M059J (cell line): ENCODE measurements at places on chromosomes 1 and 21.

DNA sequence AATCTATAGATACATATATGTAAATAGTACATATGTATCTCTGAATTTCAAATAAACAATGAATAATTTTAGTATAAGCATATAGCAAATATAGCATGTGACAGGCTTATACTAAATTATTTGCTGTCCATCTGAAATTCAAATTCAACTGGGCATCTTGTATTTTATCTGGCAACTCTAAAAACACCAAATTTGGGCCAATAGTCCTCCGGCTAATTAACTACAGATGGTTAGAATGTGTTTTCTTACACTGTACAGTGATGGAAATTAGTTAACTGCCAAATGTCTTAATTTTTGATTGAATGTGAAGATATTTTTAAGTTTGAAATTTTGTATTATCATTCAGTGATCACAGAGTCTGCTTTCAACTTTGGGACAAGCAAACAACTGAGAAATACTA, 30.7 kb downstream of the KCNJ15 start:
- DNase-seq: no peak

- no peak for DNase-seq
Observed at GRCh38 chr1:169866577-169866976, 27.1 kb downstream of the SCYL3 start.

DNA sequence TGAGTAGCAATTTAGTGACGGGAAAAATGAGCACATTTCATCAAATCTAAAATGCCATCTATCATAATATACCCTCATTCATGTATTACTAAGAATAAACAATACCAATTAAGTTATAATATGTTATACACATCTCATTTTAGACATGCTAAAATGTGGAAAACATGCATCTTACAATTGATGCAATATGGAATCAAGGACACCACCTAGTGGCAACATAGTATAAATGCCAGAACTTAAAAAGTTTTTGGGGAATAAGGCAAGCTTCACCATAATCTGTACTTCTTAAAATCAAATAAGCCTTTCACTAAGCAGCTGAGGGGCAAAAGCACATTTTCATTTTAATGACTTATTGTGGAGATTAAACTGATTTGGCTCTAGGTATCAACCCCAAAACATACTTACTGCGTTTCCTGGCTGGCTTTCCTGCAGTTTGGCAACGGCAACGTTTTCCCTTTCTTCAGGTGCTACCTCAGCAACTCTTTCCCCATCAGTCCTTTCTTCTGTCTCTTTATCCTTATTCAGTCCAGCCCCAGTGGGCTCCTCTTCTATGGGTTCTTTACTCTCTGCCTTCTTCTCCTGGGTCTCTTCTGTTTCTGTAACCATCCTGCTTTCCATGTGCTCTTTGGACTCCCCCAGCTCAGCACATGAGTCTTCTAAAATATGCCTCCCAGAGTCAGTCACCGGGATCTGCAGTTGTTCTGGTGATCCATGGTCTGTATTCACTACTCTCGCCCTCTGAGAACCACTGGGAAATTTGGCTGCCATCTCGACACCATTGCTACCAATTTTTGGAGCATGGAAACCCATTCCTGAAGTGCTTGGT, 11.4 kb downstream of the SDE2 start:
- DNase-seq: peak; percentile 56

GRCh38 chr1:89941110-89941766, 53.7 kb upstream of the ZNF326 start:
- DNase-seq: peak; percentile 47

DNA sequence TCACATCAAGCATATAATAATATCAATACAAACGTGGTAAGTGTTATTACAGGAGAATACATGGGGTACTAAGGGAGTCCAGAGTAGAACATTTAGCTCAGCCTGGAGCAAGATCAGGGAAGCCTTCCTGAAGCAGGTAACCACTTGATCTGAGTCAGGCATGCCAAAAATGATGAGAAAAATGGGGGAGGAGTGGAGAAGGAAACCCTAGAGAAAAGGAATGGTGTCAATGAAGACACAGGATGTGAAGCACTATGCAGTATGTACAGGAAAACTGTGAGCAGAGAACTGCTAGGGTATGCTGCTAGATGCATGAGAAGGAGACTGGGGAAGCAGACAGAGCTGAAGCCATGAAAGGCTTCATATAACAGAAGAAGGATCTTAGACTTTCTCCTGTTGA, 84.7 kb downstream of the NOTCH2 start:
- DNase-seq: no peak

- no peak for DNase-seq
Observed at GRCh38 chr1:55445416-55445815, 230.3 kb upstream of the USP24 start.

DNA sequence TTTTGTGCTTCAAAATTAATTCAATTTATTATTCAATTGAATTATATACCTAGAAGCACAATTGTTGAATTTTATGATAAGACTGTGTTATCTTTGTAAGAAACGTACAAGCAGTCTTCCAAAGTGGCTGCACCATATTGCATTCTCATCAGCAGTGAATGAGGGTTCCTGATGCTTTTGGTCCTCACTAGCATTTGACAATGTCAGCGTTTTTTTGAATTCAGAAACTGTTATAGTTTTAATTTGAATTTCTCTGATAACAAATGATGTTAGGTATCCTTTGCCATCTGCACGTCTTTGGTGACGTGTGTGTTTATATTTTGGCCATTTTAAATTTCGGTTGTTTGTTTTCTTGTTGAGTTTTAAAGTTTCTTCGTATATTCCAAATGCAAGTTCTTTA, 553.0 kb upstream of the ZP4 start:
- no peak for DNase-seq

- no peak for DNase-seq
Observed at GRCh38 chr1:179840107-179840506, 37.5 kb downstream of the TOR1AIP2 start.

DNA sequence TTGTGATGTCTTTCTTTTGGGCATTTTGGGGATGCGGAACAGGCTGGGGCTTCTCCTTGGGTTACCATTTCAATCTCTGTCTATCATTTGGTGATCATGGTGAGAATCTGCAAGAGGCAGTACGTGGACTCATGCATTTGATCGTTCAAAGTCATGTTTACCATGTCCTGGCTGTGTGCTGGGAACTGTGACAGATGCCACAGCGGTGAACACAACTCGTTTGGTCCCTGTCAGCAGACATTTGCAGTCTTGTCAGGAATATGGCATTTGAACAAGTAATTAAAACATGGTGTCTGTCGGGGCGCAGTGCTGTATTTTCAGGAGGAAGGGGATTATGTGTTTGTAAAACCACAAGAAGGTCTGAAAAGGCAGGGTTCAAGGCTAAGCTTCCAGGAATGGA, 103.3 kb upstream of the IGSF21 start:
- DNase-seq: no peak

- DNase-seq: peak; percentile 33
Observed at GRCh38 chr21:36749935-36750575, 51.1 kb downstream of the SIM2 start.

- DNase-seq: no peak
Observed at GRCh38 chr1:200642481-200642880, 21.9 kb upstream of the KIF14 start.

DNA sequence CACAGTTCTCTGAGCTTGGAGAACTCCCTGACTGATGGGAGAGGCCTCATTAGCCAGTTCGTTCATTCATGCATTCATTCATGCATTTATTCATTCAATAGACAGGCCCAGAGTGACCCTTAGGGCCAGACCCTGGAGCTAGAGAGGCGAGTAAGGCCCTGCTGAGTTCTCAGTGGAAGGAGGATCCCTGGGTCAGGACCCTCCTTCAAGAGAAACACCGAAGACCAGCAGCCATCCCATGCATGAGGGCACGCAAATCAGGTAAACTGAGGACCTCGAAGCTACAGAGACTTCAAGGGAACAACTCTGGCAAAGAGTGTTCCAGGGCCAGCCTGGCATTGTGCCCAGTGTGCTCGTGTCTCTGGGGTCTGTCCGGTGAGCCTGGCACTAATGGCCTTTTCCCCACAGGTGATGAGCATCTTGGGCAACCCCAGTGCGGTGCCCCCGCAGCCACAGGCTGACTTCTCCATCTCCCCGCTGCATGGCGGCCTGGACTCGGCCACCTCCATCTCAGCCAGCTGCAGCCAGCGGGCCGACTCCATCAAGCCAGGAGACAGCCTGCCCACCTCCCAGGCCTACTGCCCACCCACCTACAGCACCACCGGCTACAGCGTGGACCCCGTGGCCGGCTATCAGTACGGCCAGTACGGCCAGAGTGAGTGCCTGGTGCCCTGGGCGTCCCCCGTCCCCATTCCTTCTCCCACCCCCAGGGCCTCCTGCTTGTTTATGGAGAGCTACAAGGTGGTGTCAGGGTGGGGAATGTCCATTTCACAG, 104.8 kb downstream of the PAX7 start:
- DNase-seq: no peak

DNA sequence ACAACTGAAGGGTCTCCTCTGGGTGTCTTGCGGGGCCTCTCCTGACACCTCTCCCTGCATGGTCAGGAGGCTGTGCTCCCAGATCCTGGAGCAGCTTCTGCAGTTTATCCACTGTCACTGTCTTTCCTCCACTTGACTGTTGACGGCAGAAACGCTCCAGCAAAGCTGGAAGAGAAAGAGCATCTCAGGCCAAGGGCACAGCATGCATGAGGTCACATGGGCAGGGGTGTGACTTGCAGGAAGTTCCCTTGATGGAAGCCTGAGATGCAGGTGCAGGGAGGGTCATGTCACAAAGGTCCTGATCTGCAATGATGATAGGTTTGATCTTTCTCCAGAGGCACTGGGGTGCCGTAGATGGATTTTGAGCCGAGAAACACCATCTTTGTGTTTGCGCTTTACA, 23.3 kb downstream of the SLC44A3 start:
- DNase-seq: no peak

GRCh38 chr1:96365076-96365475, 356.5 kb upstream of the PTBP2 start:
- peak; percentile 55 for DNase-seq

DNA sequence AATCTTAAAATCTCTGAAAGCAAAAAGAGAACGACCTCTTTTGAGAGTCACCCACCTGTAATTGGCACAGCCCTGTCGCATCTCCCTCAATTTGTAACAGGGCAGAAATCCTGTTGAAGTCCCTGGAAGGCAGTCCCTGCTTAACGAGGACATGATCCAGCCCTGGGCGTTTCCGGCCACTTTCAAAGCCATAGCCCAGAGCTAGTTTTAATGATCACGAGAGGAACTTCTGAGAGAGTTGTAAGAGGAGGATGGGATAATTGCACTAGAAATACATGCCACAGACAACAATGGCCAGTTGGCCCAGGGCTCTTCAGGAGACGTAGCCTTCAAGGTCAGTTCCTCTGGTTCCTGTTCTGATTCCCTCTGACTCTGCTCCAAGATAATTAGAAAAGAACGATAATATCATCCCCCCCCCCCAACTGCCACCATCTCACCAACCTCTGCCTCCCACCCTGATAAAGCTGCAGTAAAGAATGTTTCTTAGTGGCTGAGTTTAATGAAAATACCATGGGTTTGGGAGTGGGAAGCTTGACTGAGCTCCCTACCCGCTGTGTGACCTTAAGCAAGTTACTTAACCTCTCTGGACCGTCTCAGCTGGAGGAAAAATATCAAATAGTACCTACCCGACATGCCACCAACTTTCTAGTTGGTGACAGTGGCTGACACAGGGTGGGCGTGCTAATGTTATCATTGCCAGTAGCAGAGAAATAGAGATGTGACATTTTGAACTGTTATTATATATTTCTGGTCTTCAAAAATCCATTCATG, 140.0 kb downstream of the OMA1 start:
- DNase-seq: peak; percentile 81

DNA sequence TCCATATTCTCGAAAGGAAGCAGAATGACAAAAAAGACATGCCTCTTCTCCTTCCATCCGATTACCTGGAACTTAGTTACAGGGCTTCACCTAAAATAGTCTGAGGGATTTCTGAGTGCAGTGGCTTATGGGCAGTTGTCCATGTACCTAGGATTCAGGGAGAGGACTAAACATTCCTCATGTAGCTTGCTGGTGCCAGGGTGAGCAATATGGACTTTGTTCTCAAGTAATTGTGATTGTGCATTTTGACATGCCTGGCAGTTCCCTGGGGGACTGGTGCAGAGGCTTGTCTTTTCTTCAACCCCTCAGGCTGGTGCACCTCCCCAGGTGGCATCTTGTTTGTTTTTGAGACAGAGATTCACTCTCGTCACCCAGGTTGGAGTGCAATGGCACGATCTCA, 6.1 kb upstream of the PSEN2 start:
- DNase-seq: no peak

GRCh38 chr1:163305441-163305840, 16.3 kb upstream of the NUF2 start:
- DNase-seq: no peak

GRCh38 chr1:20729155-20729931, 3.2 kb downstream of the SH2D5 start:
- no peak for DNase-seq

GRCh38 chr1:198597690-198598430, 41.0 kb upstream of the PTPRC start:
- DNase-seq: peak; percentile 26

- DNase-seq: peak; percentile 45
Observed at GRCh38 chr1:10117865-10118264, 85.1 kb downstream of the UBE4B start.

- DNase-seq: no peak
Observed at GRCh38 chr1:23035823-23036452, 16.7 kb downstream of the KDM1A start.

GRCh38 chr1:83706354-83706938, 292.5 kb downstream of the TTLL7 start:
- no peak for DNase-seq

- DNase-seq: peak; percentile 39
Observed at GRCh38 chr1:78045926-78046778, at the start of gene GIPC2. Gene GIPC2, plus strand, starts transcription at chr1:78045966. Its CDS starts 129 bp downstream, at chr1:78046095.

DNA sequence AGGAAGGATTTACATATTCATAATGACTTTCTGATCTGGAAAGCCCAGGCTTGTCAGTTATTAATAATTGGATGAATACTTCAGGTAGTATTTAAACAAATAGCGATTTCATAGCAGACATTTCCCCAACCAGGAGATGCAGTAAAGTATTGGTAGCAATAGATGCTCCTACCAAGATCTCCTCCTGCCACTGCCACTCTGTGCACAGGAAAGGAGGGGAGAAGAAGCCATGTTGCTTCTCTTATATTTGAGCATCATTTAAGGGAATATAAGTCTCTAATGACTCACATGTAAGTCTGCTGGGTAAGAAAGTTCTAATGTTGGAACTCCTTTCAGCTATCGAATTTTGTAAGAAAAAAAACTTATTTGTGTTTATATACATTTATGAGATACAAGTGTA, 420 bp upstream of the IFI16 start:
- no peak for DNase-seq

GRCh38 chr1:154330669-154331068, 5.3 kb downstream of the ATP8B2 start:
- no peak for DNase-seq

GRCh38 chr1:79726321-79726720, 719.8 kb upstream of the ADGRL4 start:
- no peak for DNase-seq

- DNase-seq: no peak
Observed at GRCh38 chr1:89703469-89703868, 70.5 kb downstream of the LRRC8C start.
